ENCODE measurements at places on chromosomes 7 and 10.
A peak's percentile ranks its signal among the peaks of the same experiment; 100 is the strongest.

GRCh38 chr10:16441173-16441840, 4.5 kb downstream of the PTER start:
- DNase-seq = no peak

GRCh38 chr10:80730522-80730921, 192.8 kb downstream of the SH2D4B start:
- no peak for DNase-seq

GRCh38 chr7:45160417-45160881, 2.9 kb downstream of the RAMP3 start:
- DNase-seq = peak; percentile 56

GRCh38 chr7:75038508-75038907, 35.1 kb downstream of the RCC1L start:
- DNase-seq = no peak

DNA sequence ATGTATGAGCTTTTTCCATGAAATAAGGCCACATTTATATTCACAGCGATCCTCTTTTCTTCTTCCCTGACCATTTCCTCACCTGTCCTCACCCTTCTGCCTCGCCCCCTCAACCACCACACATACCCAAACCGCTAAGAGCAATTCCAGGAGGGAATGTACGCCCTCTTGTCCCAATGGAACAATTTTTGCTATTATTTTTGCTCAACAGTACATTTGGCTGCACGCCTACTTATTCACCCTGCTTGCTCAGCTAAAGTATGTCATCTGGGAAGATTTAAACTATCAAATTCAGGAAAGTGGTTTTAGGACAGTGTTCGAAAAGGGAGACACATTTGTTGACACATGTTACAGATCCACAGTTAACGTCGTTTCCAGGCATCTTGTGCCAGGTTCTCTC, 252.7 kb downstream of the NEBL start:
- DNase-seq = no peak

GRCh38 chr7:12434012-12434642, 30.5 kb upstream of the VWDE start:
- no peak for DNase-seq

DNA sequence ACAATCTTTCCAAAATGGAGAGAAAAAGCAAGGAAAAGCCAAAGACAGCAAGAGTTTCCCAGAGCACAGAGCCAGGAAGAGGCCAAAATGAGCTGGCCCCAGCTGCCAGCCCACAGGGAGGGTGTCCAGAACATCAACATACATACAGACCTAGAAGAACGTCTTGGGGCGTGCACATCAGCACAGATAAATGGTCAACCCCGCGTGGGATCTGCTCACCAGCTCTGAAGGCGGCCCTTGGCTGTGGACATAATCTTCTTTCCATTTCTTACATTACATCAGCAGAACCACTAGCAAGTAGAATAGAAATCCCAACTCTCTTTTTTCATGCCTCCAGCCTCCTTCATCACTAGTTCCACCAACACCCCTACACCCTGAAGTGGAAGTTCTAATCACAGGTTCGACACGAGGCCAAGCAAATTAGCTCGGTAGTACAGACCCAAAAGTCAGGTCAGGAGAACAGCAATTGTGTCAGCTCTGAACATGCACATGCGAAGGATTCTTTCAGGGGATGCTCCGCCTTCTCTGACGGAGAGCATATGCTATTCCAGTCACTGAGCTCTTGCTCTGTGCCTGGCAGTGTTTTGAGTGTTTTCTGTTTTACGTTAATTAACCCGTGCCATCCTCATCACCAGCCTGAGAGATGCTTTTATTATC, 16.4 kb downstream of the SH3PXD2A start:
- no peak for DNase-seq

- no peak for DNase-seq
Observed at GRCh38 chr10:20892796-20893195, 4.3 kb downstream of the NEBL start.

GRCh38 chr7:91915401-91916050, 25.1 kb upstream of the AKAP9 start:
- no peak for DNase-seq

- no peak for DNase-seq
Observed at GRCh38 chr10:43308515-43308914, 41.6 kb upstream of the RASGEF1A start.
